ENCODE measurements at places on chromosomes 2 and 18.

GRCh38 chr2:159818940-159819339 is 20.9 kb upstream of the CD302 start:
- no peak for DNase-seq

DNA sequence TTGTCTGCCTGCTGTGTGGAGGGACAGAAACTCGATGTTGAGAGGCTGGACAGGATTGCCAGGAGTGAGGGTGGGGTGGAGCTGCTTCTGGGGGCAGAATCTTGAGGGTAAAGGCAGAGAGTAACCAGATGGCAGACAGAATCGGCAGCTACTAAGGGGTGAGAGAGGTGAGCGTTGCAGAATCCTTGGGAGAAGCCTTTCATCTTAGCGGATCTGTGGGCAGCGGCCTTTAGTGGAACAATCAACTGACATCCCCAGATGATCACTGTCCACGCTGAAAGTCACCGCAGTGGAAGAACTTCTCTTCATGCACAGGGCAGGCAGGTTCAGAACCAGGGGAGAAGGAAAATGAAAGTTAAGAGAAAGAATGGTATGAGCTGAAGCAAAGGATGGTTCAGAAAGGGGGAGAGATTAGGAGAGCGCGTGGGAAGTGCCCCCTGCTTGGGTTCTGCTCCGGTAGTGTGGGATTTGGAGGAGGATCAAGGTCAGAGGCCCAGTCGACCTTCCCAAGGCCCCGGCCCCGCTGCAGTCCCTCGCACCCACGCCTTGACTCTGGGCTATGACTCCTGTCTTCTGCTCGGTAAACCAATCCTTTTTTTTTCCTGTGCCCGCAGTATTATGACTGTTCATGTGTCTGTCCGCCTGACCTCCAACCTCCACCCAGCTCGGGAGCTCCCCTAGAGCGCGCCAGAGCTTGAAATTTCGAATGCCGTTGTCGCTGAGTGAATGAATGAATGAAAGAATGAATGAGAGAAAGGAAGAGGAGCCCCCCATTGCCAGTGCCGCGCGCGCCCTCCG is 584 bp downstream of the BOLA3 start:
- DNase-seq, result peak; percentile 35

GRCh38 chr2:232204457-232204931 is 174.1 kb upstream of the ALPP start:
- DNase-seq, result peak; percentile 52

- DNase-seq, result no peak
Measured at GRCh38 chr18:31207391-31207790, 44.7 kb upstream of the DSC1 start.

GRCh38 chr2:69012310-69013141 is 453 bp upstream of the ANTXR1 start:
- DNase-seq, result peak; percentile 84

- DNase-seq, result peak; percentile 70
Measured at GRCh38 chr18:45166836-45167551, 448.3 kb upstream of the SLC14A2 start.

DNA sequence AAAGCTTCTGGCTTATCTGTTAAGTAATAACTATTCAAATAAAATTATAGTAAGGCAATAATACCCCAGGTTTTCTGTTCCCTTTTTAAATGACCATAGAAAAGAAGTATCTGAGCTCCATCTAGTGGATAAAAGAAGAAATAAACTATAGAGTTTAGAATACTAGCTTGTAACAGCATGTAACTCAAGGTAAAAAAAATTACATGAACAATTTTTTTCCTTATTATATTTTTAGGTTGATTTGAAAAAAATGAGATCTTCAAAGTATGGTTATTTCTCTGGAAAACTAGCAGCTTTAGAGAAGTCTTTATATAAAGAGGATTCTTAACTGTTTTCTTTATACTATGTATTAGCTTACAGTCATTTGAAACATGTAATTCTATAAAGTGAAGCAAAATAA is 58.1 kb downstream of the NCKAP1 start:
- peak; percentile 45 for DNase-seq

- no peak for DNase-seq
Measured at GRCh38 chr2:142745691-142746090, 131.8 kb upstream of the KYNU start.

GRCh38 chr2:8304821-8305766 is 376.8 kb upstream of the ID2 start:
- DNase-seq, result no peak

DNA sequence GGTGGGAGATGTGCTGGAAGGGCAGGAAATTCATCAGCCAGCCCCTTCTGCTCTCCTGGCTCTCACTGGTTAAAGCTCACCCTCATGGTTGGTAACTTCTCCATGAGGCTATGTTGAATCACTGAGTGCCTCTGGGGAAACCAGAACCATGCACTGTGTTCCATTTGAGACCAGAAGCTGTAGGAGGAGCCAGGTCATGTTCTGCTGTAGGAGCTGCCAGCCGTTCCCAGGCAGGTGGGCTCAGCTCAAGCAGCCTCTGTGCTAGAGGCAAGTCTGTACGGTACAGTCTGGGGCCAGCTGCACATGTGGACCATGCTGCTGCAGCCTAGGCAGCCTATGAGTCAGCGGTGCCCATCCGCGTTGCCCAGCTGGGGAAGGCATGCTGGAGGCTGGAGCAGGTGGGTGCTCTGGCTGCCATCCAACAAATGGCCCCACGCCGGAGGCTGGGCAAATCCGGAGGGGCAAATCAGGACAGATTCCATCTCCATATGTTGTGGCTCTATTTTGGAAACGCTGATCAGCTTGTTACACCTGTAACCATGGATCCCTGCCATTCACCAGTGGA is 22.0 kb upstream of the KCNF1 start:
- DNase-seq, result no peak

DNA sequence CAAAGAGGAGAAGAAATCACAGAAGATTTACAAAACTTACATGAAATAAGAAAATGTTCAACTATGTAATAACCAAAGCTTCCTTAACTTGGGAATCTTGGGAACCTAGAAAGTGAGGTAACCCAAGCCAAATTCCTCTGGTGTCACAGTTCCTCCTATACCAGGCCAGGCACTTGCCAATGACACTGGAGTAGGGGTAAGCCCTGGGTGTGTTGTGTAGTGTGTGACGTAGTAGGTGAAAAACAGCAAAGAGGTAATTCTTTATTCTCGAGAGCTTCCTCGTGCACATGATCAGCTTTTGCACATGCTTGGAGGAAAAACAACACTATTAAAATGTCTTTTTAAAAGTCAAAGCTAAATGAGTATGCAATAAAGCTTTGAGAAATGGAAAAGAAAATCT is 118.0 kb downstream of the METTL8 start:
- no peak for DNase-seq

- no peak for DNase-seq
Measured at GRCh38 chr2:49254401-49254800, 100.1 kb upstream of the FSHR start.

DNA sequence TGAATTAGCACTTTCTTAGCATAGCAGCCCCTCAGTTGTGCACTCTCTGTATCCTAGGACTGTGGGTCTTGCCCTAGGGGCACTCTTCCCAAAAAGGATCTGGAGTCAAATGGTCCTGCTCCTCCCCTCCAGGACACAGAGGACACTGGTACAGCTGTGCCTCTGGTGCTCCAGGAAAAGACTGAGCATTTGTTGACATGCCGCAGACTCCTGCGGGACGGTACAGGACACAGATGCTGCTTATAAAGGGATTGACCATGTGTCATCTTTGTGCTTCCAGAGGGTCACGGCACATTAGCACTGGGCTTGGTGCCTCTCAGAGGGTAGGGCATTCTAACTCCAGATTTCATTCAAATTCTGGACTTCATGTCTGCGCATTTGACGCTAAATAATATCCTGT is 110.5 kb downstream of the KLF7 start:
- DNase-seq, result no peak

DNA sequence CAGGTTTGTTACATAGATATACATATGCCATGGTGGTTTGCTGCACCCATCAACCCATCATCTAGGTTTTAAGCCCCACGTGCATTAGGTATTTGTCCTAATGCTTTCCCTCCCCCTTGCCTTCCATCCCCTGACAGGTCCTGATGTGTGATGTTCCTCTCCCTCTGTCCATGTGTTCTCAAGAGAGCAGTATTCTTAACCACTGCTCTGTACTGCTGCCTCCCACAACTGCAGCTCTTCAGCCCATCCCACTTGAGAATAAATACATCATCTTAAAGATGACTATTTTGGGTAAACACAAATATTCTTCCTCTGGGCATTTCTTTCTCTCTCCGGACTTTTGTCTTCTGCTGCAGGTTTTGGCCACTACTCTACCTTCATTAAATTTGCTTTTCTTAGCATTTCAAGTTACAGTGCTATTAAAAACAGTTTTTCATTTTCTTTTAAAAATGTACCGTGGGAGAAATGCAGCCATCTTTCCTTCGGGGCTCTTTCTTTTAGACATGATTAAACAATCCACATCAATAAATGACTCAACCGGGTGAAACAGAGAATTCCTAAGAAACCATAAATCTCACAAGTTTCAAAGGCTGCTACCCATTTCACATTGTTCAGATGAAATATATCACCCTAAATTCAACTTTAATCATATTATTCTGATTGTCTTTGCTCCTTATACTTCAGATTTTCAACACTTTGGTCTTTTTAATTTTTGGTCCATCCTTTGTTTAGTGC is 323.4 kb downstream of the GALNT13 start:
- peak; percentile 1 for DNase-seq

DNA sequence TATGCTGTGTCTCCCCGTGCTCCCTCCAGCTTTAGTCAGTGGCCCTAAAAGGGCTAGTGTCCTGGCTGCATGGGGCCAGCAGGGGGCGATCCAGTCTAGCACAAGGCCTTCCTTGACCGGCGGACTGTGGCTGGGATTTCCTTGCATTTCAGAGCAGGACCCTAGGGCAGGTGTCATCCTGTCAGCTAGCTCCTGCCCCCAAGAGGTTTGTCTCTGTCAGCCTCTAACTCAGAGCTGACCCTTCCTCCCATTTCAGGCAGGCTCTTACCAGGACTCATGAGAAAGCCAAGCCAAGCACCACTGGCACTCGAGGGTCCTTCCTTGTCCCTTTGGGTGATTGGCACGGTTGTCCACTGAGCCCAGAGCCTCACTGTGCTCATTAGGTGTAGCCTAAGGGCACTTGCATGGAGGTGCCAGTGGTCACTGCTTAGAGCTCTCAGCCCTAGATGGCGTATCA is 140.3 kb downstream of the RPIA start:
- DNase-seq, result peak; percentile 6

- DNase-seq, result peak; percentile 83
Measured at GRCh38 chr18:7577706-7578105, 10.6 kb downstream of the PTPRM start.

DNA sequence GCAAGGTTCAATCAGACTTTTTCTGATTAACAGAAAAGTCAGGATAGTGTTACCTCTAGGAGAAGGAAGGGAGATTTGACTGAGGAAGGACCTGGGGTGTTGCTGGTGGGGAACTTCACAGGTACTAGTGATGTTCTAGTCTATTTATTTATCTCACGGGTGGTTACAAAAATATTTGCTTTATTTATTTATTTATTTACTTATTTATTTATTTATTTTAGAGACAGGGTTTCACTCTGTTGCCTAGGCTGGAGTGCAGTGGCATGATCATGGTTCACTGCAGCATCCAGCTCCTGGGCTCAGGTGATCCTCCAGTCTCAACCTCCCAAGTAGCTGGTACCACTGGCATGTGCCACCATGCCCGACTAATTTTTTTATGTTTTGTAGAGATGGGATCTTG is 105.4 kb downstream of the MCFD2 start:
- no peak for DNase-seq

DNA sequence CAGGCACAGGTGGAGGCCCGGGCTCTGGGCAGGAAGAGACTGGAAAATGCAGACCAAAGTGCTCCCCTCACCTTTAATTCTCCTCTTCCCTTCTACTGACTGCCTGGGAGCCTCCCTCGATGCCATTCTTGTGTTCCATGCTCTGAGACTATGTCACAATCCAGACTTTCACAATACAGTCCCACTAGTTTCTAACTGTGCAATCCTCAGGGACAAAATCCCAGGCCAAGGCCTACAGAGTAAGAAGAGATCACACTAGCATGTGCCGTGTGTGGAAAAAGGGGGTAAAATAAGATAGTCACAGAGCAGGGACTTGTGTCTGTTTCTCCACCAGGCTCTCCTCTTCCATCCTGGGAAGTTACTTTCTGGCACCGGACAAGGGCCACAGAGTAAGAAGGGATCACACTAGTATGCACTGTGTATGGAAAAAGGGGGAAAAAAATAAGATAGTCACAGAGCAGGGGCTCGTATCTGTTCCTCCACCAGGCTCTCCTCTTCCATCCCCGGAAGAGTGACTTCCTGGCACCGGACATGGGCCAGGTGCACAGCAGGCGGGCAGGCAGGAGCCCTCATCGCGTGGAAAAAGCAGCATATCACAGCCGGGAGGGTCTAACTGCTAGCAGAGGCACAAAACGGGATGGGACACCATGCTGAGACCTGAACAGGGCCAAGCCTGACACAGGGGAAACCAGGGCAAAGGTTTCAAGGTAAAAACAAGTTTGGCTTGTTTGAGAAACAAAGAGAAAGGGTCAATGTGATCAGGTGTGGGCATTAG is 9.6 kb downstream of the CYB5A start:
- DNase-seq, result peak; percentile 51

GRCh38 chr2:241762321-241762932 is 14.2 kb upstream of the GAL3ST2 start:
- DNase-seq, result no peak

All from AG10803 (cell line).